D341Med (cell line): ENCODE measurements at places on chromosomes 5 and 9.

DNA sequence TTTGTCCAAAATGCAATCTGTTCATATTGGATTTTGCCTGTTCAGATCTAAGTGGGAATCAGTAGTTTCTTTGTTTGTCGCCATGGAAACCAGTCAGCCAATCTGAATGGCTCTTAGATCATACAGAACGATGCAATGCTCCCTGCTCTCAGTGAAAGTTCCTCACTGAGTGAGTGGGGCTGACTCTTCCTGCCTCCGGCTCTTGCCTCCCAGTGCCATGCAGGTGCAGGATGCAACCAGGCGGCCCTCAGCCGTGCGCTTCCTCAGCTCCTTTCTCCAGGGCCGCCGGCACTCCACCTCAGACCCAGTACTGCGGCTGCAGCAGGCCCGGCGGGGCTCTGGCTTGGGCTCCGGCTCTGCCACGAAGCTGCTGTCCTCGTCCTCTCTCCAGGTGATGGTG is at the start of gene PTPDC1:
Gene PTPDC1, plus strand, starts transcription at position 151 of the 400 bp plus-strand sequence. Its CDS starts 67 bp downstream, at position 218.
- no peak for DNase-seq

DNA sequence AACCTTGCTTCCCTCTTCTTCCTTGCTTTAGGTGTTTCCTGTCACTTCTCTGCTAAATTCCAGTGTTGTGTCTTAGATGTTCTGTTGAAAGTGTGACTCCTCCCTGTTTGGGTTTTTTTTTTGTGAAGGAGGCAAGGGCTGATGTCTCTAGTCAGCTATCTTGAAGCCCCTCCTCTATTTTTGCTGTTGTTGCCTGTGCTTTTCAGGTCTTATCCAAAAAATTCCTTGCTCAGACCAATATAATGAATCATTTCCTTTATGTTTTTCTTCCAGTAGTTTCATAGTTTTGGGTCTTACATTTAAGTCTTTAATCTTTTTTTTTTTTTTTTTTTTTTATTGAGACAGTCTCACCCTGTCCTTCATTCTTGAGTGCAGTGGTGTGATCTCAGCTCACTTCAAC is 22.3 kb downstream of the RIC1 start:
- DNase-seq: no peak

GRCh38 chr9:131436865-131437271 is 43.0 kb downstream of the PRRC2B start:
- no peak for DNase-seq

GRCh38 chr5:60339691-60340201 is 360.2 kb downstream of the DEPDC1B start:
- DNase-seq: no peak

DNA sequence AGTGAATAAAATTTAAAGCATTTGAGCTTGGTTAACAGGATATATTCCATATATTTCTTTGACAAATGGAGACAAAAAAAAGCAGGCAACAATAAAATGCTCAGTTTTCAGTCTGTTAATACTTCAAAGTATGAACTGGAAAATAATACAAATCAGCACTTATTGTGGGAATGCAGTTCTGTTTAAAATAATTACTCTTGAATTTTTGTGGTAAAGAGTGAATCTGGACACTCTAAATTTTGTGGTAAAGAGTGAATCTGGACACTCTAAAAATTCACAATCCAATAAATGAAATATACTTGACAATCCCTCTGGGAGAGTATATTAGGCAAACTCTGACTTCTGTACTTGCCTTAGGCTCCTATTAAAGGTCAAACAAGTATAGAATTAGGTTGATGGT is 141.9 kb upstream of the RASA1 start:
- DNase-seq: no peak

- no peak for DNase-seq
These were observed 21.1 kb downstream of the TBC1D2 start for GRCh38 chr9:98234245-98234825.

DNA sequence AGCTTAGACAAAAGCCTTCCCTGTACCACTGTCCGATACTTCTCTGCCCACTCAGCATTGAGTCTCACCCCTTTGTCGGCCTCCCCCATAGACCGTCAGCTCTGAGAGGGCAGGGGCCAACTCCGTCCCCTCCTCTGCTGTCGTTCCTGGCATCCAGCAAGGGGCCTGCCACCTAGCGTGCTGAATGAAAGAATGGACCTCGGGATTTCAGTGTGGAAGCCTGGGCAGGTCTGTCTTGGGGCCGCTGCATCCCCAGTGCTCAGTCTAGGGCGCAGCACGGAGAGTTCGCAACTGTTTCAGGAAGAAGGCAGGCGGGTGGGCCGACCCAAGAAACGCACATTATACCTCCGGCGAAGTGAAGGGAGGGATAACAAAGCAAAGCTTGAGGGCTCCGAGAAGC is 1.5 kb upstream of the TOR1B start:
- no peak for DNase-seq

DNA sequence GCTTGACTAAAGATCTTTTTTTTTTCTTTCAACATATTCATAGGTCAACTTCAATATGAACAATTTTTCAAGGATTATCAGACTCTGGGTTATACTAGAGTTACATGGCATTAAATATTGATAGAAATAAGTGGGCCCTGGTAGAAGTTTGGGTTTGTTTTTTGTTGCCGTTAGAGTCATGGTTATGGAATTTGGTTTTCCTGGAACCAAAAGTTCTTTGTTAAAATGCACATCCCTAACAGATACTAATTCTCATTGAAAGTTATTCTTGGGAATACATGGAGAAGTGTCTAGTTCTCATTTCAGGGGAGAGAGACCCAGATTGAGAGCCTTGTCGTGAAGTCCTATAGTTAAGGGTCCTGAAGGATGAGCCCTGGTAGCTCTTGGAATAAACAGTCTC is 124.9 kb downstream of the FGF1 start:
- no peak for DNase-seq

DNA sequence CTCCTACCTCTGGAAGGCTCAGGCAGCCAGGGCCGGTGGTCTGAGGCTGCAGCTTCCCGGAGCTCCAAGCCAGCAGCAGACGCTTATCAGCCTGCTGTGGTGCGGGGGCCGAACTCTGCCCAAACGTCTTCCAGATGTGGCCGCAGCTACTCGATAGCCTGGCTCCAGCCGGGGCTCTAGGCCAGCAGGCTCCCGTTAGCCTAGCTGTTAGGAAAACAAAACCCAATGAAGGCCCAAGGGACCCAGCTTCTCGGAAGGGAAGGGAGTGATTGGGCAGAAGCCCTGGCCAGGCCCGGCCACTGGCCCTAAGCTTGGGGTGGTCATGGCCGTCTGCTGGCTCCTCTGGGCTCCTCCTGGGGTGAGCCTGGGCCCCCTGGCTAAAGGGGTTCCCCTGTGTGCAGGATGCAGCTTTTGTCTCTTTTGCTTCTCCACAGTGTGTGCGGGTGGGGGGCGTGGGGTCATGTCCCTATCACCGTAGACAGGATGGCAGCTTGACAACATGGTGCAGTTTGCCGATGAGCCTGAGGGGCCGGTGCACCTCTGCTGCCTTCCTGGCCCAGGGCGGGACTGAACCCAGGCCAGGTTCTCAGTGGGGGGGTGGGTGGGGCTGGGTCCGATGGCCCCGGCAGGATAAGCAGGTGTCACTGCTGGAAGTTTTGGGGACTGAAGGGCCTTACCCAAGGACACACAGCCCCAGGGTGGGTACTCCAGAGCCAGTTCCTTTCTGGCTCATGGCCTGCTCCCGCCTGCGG is 18.7 kb downstream of the MYMK start:
- DNase-seq: no peak
